ENCODE measurements at places on chromosomes 11 and 22.

DNA sequence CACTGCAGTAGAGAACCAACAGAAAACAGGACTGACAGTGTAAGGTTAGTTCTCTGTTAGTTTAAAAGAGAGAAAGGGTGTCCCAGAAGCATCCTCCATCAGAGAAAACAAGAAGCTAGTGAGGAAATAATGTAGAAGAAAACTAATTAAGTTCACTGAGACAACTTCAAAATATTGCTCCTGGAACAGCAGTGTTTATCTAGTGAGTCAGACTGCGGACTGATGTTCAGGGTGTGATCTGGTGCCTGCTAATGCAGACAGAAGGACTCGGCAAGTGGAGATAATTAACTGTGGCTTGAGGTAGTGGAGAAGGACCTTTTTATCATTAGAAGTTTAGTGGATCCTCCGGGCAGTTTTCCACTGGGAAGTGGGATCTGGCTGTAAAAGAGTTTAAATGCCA is 55.4 kb downstream of the CDON start:
- DNase-seq = no peak

DNA sequence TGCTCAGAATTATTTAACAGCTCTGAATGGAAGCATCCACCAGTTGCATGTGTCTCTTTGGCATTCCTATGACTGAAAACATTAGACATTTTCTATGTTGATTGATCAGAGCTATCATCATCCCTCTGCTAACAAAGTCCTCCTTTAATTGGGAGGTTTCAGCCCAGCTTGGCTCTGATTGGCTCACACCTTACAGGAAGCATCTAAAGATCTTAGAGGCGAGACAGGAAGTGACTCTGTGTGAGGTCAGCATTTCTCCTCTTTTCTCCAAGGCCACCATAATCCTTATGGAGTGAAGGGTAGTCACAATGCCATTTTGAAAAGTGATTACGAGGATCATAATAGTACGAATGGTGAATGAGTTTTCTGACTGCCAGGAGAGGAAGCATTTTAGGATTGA is 260.8 kb downstream of the MIAT start:
- no peak for DNase-seq

- no peak for DNase-seq
Measured at GRCh38 chr11:75802021-75802912, 12.7 kb upstream of the UVRAG start.

GRCh38 chr11:132531921-132532320 is 1000.4 kb downstream of the OPCML start:
- DNase-seq = no peak

DNA sequence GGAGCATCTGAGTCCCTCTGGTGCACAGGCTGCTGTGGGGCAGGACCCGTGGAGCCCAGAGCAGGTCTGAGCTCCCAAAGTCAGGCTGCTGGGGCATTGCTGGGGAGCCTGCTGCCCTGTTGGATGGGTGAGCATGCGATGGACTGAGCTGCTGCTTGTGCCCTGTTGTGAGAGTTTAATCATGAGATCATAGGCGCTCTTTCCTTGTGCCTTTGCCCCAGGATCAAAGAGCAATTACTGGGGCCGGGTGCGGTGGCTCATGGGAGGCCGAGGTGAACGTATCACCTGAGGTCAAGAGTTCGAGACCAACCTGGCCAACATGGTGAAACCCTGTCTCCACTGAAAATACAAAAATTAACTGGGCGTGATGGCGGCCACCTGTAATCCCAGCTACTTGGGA is 37.5 kb downstream of the MUC6 start:
- DNase-seq = no peak

DNA sequence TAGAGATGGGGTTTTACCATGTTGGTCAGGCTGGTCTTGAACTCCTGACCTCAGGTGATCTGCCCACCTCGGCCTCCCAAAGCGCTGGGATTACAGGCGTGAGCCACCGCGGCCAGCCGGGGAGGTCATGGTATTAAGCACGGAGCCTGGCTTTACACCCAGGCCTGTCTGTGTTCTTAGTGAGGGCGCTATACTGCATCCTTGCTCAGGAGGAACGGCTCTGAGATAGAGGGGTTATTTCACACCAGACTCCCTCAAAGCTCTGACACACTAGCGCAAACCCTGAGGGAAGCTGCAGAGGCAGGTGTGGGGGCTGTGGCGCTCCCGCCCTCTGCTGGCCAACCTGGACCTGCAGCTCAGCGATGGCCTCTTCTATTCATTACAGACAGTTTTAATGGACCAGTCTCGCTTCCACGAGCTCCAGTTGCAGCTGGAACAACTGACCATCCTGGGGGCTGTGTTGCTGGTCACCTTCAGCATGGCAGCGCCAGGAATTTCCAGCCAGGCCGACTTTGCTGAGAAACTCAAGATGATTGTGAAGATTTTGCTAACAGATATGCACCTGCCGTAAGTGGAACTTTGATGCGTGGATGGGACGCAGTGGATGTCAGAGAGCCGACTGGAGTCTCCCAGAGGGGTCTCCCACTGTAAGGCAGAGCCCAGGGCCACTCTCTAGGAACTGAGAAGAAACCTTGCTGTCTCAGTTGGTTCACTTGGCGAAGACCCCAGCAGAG is 26.2 kb downstream of the TCP11L1 start:
- DNase-seq = peak; percentile 40

GRCh38 chr22:23094695-23095681 is 24.7 kb downstream of the GNAZ start:
- DNase-seq = no peak

- DNase-seq = no peak
Measured at GRCh38 chr11:134504146-134504905, 92.3 kb upstream of the B3GAT1 start.

DNA sequence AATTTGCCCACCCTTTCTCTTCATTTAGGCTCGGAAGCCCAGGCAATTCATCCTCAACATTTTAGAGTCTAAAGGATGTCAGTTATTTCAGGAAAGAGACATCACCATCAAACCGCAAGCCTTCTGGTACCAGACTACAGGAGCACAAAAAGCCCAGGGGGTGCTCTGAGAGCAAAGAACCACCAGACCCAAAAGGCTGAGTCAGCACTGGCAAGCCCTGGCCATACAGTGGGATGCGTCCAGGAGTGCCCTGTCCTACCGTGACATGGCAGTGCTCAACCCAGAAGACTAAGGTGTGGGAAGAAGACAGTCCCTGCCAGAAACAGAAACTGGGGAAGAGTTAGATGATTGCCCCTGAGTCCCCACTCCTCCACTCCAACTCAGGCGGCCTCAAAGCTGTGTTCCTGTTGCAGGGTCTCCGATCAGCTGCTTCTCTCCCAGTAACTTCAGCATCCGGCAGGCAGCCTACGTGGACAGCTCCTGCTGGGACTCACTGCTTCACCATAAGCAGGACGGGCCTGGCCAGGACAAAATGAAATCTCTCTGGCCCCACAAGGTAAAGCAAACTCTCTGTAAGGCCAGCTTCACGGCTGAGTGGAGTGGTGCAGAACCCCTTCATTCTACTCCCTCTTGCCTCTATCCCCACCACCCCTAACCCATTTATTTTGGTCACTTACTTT is 1.5 kb downstream of the PANX3 start:
- no peak for DNase-seq

DNA sequence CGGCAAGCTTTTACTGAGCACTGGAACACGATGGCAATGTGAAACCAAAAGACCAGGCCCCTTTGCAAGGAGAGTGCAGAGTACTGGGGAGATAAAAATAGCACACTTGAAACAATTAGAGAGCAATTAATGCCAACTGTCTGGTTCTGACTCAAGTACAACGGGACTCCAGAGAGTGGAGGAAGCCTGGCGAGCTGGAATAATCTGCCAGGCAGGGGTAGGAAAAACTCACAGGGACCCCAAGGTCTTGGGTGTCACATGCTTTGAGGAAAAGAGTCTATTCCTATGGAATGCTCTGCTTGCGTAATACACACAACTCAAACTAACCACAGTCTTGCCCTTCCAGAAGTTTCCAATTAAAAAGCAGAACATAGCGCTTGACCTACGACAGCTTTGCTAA is 113.0 kb upstream of the CLMP start:
- no peak for DNase-seq

DNA sequence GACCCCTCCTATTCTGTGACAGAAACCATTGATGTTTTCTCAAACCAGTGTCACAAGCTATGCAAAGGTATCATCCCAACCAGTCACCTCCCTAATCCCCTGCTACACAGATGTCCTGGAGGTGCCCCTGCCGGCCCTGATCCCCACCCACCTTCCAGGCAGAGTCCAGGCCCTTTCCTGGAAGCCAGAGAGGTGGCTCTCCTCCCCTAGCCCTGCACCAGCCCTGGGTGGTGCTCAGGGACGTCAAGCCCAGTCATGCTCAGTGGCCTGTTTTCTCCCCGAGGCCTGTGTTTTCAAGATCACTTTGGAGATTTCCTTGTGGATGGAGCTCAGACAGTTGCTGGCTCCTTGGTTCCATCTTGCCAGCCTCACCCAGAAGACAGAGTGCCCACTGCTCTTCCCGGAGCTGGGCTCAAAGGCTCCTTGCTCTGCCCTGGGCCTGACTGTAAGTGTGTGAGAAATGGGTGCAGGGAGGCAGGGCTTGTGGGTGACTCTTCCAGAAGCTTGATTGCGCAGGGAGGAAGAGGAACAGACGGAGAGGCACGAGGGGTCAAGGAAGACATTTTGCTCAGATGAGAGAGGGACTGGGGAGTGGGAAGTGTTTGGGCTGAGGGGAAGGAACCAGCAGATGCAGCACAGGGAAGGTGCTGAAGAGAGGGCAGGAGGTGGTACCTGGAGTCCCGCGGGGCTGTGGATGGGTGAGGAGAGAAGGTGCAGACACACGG is 11.3 kb downstream of the P2RY6 start:
- DNase-seq = no peak

DNA sequence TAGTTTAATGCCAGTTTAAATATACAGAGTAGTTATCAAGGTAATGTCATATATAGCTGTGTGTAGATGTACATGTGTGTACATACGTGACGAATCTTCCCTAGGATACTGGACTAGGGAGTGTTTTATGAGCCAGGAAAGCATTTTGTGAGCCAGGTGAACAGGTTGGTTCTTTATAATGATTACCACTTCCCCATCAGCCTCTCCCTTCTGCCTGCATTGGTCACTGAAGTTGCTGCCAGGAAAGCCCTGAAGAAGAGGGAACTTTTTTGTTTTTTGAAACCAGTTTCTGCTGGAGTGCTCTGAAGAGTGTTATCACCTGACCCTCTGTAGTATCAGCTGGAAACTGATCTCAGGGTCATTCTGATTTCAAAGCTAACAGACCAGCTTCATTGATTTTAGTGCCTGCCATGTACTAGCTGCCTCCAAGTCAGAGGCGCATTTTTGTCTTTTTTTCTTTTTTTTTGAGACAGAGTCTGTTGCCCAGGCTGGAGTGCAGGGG is 14.2 kb upstream of the ST14 start:
- DNase-seq = no peak

GRCh38 chr11:123056835-123057491 is 5.0 kb downstream of the HSPA8 start:
- DNase-seq = no peak

DNA sequence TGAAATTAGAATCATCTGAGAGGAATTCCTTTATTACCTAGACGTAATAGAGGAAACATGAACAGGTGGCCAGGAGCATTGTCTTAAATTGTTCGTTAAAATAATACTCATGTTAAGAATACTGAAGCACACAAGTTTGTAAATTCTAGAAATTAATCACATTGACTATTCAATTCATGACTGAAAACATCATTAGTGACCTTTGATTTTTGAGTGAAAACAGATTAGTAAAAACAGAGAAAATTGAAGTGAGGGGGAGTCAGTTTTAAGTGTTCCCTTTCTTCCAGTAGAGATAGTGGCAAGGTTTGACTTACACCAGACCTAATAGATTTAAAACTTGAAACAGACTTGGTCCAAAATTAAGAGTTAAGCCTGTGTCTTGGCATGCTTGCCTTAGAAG is 1.4 kb downstream of the ZFP91 start:
- DNase-seq = no peak

- no peak for DNase-seq
Measured at GRCh38 chr11:131522851-131523250, 152.4 kb downstream of the NTM start.

DNA sequence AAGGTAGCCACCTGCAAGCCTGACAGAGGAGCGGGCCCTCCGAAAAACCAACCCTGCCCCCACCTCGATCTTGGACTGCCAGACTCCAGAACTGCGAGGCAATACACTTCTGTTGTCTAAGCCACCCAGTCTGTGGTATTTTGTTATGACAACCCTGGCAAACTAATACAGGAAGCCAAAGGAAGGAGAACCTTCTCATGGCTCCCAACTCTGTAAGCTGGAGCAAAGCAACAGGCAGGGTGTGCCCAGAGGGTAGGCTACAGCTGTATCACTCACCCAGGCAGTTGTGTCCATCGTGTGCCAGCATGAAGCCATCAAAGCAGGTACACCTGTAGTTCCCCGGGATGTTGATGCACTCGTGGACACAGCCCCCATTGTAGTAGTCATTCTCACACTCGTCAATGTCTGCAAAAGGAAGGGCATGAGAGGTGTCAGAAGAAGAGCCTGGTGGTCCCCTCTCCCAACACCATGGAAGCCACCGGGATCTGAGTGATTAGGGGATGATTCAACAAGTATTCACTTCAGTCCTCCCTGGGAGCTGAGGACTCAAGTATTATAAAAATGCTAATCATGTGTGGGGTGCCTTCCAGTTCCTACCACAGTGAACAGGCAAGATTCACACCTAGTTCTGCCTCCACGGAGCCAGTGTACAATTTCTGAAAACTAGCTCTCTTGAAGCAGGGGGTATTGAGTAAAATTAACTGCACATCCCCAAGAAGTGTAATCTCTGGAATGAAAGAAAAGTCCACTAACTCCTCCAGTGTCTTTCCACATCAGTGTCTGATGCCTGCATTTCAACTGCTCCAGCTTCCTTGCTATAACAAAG is 23.3 kb downstream of the SCUBE1 start:
- no peak for DNase-seq

DNA sequence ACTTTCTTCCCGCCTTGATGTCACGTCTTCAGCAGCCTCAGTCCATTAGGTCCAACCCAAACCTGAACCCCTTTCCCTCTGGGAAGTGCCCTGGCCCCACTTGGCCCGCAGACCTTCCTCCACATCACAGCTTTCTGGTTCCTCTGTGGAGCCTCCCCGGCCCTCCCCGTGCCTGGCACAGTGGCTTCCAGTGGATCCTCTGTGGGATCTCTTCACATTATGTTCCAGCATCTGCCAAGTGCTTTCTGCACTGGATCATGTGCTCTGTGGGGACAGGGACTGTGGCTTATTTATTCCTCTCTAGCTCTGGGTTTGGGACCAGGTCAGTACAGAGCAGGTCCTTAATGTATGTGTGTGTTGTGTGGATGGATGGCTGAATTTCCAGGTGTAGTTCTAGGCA is 30.9 kb downstream of the POLR3H start:
- DNase-seq = no peak

DNA sequence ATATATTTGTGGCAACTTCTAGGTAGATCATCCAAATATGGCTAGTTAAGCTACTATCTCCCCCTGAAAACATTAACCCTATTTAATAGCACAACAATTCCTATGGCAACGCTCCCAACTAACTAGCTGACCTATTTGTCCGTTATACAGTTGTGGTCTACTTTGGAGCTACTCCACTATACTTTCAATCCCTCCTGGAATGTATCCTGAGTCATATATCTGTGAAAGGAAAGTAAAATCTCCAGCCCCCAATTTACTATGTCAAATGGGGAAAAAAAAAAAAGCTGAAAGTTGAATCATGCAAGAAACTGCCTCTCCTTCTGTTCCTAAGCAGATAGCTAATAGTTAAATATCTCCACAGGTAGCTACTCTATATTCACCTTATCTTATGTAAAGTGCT is 128.5 kb downstream of the CD44 start:
- DNase-seq = no peak

Measured in muscle of arm (tissue), 14 donors.